ENCODE measurements at places on chromosomes 3 and 15.

GRCh38 chr15:79090487-79091203 lies at the start of gene RASGRF1:
RASGRF1 (minus strand) TSS chr15:79090780; CDS start chr15:79090498, 282 bp downstream.
- no peak for DNase-seq

DNA sequence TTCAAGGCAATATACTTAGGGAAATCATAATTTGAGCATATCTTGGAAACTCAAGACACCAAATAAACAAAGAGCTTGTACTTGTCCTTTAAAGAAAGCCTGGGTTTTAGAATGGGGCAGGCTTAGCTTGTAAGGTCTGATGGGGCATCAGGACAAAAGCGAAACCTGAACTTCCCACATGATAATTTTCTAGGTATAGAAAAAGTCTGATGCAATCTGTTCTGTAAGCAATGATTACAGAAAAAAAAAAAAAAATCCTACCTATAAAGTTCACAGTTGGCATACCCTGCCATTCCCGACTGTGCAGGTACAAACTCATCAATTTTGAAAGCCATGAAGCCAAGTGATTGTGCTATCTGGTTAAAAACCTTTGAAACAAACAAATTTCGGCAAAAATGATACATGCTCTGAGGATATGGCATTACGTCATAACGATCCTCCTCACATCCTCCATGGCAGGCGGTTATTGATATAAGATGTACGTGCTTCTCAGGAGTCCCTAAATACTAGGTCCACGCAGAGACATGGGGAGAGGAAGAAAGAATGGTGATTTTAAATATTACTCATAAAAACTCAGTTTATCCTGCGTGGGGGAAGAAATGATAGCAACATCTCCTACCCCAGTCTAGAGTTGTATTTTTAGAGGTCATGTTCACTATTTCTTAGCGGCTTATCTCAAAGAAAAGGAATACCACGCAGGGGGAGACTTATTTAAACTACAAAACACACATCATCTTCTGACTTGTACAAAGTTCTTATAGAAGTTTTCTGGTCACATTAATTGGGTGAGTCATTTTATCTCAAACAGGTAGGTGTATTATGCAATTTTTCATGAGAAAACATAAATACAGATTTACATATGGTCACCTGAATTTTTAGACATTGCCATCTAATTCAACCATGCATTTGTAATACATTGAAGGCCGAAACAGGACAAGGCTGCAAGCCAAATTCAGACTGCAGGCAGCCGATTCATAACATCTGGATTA lies 27.0 kb downstream of the MB21D2 start:
- DNase-seq = no peak

DNA sequence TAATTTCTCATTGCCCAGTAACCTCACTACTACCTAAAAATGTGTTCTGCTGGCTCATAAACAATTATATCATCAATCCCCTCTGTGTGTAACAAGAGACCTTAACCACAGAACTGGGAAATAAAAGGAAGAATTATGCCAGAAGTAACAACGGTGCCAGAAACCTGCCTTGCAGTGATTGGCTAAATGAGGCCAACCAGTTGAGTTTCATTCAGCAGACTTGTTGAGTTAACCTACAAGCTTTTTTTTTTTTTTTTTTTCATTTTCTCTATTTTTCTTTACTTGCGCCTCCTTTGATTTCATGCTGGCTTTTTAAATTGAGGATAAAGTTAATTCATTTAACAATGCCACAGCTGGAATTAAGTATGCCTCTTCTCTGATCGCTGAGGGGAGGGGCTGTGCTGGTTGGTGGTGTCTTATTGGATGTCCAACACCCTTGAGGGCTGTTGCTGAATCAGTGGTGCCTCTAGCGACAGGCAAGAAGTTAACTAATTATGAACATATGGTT lies 30.0 kb upstream of the GMNC start:
- DNase-seq = peak; percentile 32

DNA sequence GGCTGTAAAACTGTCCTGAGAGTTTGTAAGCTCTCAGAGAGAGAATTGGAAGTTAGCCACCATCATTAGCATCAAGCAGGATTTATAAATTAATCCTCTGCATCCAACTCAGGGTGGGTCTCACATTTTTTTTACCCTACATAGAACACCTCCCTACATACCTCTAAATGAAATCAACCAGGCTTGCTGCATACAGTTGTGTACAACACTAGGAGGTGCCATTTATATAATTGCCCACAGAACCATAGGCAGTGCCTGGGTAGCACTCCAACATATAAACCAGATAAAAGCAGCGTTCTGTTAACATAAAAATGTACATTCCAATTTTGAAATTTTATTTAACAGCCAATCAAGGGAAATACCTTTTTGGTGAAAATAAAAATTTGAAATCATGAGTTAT lies 48.2 kb upstream of the SELENOK start:
- no peak for DNase-seq

DNA sequence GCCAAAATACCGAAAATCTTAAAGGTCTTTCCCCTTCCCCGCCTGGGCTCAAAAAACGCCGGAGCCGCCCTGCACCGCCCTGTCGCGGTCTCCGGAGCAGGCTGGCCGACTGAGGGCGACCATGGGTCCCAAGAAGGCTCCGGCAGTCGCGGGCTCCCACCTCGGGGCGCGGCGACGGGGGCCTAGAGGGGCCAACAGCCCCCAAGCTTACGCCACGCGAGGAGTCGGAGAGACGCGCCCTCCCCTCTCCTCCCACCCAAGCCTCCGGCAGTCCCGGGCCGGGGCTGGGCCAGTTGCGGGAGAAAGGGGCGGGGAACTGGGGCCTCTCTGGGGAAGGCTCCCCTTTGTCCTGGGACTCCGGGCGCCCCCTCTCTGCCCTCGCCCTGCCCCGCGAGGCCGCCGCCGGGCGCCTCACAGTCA lies 69.2 kb downstream of the GOLGA8B start:
- DNase-seq = no peak

GRCh38 chr3:120129718-120130513 lies 35.7 kb upstream of the GSK3B start:
- DNase-seq = no peak

GRCh38 chr3:89787485-89787884 lies 680.1 kb downstream of the EPHA3 start:
- DNase-seq = no peak

DNA sequence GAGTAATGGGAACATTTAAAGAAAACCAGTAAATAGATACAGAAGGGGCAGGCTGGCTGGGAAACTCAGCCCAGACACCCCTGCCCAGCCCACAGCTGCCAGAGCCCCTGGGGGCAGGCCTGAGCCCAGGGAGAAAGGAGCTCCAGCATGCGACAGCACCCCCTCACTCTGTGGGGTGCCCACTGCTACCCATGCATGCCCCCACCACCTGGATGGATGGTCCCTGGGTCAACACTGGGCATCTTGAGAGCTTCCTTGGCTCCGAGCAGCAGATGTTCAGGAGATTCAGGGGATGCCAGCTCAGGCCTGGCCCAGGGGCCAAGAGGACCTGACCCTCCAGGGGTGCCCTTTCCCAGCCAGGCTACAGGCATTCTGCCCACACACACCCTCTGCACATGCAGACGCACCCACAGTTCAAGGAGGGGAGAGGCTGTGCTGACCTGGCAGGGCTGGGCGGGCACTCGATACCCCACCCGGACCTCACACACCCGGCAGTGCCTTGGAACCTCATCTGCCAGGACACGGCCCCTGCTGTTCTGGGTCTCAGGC lies 31.5 kb downstream of the PTH1R start:
- no peak for DNase-seq

DNA sequence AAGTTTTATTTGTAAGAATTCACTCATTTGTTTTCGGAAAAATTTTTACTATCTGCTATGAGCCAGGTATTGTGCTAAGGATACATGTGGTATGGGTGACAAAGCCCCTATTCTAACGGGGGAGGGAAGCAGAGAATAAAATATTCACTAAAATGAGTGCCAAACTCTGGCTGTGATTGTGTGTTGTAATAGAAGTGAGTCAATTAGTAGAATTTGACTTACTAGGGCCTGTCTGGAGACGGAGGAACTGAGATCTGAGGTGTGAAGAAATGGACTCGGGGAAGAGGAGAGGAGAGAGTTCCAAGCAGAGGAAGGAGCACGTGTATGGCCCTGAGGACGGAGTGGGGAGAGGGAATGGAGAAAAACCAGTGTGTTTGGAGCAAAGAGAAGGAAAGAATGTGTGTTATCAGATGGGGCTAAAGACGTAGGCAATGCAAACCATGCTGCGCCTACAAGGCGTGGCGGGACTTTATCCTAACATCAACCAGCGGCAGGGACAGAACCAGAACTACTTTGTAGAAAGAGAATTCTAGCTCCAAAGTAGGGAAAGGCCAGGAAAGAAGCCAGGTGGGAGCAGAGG lies 89.1 kb downstream of the OSBPL10 start:
- no peak for DNase-seq

DNA sequence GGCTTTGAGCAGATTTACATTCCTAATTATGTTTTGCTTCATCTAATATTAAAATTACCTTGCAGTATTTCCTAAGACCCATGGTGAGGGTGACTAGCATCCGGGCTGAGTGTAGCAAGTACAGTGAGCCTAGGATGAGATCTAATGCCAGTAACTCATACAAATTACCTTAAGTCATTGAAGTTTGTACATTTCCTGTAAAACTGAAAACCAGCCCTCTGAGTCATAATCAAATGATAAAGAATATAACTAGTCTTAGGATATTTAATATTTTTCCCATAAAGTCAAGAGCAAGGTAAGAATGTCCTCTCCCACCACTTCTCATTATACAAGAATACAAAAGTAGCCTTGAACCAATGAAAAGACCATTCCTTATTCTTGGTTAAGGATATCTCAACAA lies 54.8 kb upstream of the CHRM5 start:
- no peak for DNase-seq

DNA sequence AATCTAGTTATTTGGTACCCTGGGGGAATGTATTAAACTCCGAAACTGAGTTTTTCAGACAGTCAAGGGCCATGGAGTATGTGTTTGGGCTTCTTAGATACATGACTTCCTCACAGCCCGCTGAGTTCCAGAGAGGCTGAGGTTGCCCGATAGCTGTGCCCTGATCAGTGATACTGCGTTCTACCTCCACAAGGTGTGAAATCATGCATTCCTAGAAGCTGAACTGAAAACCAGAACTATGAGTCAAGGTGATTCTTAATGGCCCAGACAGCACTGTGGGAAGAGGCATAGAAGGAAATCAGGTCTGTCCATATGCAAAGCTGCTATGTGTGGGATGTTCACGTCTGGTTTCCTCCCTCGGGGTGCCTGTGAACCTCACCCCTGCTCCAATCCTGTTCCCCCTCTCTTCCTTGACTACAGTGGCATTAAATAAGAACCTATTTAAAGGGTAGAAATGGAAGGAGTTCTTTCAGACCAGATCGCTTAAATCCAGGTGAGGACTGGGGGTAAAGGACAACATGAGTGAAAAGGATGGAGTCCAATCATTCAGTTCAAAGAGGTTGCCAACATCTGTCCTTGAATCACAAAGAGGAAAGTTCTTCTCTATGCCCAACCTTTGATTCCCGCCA lies 74.3 kb downstream of the MYO1E start:
- DNase-seq = no peak

GRCh38 chr3:14798231-14798630 lies 20.5 kb upstream of the FGD5 start:
- no peak for DNase-seq

DNA sequence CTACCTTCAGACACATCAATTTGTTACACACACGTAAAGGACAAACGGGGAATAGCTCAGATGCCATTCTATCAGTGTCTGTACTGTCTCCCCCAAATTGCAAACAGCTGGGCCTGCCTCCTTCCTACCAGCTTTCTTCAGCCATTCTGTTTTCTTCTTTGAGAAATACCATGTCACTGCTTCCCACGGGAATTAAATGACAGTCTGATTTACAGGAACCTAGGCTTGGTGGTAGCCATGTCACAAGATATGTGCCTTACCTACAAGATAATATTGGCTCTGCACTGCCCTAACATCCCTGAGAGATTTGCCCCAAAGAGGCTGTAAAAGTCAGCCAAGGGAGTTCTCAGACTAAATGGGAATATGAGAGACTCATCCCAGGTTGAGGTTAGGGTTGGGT lies 308.3 kb downstream of the LRTM1 start:
- DNase-seq = no peak

DNA sequence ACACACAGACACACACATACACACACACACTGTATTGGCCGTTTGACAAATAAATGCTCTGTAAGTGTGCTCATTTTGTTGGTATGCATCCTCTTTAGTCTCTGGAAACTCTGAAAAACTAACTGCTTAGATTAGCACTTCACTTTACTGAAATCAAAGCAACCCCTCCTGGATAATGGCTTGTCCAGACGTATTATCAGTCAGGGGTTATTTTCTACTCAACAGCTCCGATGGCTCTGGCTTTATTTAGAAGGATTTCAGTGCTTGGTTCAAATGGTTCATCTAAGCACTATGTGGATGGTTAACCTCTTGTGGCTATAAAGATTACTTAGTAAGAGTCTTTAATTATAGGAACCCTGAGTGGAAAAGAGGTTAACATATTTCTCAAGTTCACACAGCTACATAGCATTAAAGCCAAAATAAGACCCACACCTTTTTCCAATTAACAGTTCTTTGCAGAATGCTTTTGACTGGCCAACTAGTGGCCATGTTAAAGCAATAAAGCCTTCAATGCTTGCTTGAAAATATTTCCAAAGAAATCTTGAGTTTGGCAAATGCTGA lies 516.1 kb upstream of the NAALADL2 start:
- DNase-seq = no peak
